HT1080 (cell line): ENCODE measurements at places on chromosomes 5 and 9. TPM values are rescaled to one million over a fixed set of nuclear protein-coding genes. Genes with fewer than 3 reads are reported as not detected.

GRCh38 chr9:120974921-120975320, 48.3 kb upstream of the TRAF1 start:
- no peak for DNase-seq

GRCh38 chr5:133730866-133731265, 118.5 kb upstream of the FSTL4 start:
- no peak for DNase-seq

- DNase-seq = no peak
Observed at GRCh38 chr9:135802876-135803419, 101.0 kb downstream of the KCNT1 start.

DNA sequence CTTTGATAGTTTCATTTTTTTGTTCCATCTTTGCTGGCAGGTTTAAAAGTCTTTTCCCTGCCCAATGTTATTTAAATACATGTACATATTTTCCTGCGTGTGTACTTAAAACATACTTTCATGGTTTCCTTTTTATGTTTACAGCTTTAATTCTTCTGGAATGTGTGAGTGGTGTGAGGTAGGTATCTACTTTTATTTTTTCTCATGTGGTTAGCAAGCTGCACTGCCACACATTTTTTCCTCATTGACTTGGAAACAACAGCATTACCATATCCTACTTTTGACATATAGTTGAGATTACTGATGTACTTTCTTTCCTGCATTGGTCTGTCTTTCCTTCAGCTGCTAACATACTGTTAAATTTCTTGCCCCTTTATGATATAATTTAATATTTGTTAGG, 51.4 kb upstream of the COL15A1 start:
- DNase-seq = no peak

DNA sequence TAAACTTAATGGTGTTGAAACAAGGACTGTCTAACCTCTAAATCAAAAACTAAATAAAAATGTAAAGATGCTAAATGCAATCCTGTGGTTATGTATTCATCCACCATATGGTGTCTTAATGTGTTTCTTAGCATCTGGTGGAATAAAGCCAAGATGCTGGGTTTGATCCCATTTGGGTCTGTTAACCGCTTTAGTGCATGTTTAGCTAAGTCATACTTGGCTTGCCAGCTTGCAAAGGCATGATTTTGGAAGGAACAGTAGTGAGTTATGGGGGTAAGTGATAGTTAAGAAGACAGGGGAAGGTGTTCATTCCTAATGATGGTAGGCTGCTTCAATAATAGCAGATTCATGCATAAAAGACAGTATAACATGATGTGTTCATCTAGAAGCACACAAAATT, 139.0 kb upstream of the SLC27A6 start:
- DNase-seq = no peak

DNA sequence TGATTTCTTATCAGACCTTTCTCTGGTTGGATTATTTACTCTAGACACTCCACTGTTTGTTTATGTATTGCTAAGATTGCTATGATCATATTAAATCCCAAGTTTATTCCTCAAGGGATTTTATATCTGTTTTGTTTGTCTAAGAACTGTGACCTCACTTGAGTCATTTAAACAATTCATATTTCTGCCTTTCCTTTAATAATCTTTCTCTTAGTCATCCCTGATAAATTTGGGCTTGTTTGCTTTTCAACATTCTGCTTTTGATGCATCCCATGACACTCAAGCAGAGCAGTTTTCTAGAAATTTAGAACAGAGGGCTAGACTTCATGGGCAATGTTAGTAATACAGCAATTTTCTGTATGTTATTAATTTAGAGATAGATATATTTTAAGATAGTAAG, 231.6 kb upstream of the TNC start:
- DNase-seq = no peak

GRCh38 chr5:29897916-29898315, 1295.6 kb upstream of the CDH6 start:
- DNase-seq = no peak

The EIF4E1B gene
- not detected in 2 replicates for total RNA-seq

The CD72 gene
- total RNA-seq = 0.27 TPM in 1 of 2 replicates, not detected in the other
